ENCODE measurements at places on chromosomes 2 and 18. TPM values are rescaled to one million over a fixed set of nuclear protein-coding genes. Genes with fewer than 3 reads are reported as not detected.

UGT1A4 gene
- not detected for total RNA-seq

CTAGE1 gene
- not detected for total RNA-seq

SEH1L gene
- 63.0 TPM for total RNA-seq

LIMS1 gene
- total RNA-seq, result 430 TPM

ELAC1 gene
- 5.3 TPM for total RNA-seq

FOXD4L1 gene
- total RNA-seq, result 0.17 TPM

ADNP2 gene
- total RNA-seq, result 17.0 TPM

AAMP gene
- total RNA-seq, result 185 TPM

ERBB4 gene
- 0.14 TPM for total RNA-seq

SMAD2 gene
- total RNA-seq, result 118 TPM

IL1A gene
- under 0.01 TPM for total RNA-seq

PIAS2 gene
- 15.5 TPM for total RNA-seq

DNA sequence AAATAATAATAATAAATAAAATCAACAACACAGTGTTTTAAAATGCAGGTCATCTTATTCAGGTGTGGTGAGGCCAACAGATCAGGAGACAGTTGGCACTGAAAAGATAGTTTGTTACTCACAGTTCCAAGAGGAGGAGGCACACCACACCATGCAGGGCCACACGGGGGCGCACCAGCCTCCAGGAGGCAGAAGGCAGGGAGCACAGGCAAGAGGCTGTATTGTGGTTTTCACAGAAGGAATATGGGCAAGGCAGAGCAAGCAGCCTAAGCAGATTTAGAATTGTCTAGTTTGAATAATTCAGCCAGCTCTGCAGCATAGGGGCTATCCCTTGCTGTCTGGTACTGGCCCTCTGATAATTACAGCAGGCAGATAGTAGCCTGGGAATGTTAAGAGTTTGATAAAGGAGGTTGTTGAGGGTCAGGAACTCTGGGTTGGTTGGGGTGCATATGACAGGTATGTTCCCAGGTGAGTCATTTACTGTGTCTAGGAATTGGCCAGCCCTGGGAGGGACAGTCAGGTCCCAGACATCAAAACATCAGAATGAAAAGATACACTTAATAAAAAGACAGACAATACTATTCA, 31.3 kb downstream of the KIAA2012 start:
- peak; percentile 59 for DNase-seq

- no peak for DNase-seq
These were observed 118.5 kb upstream of the HDAC4 start for GRCh38 chr2:239519089-239519920.

GRCh38 chr2:32489061-32489460, 132.2 kb downstream of the BIRC6 start:
- DNase-seq, result peak; percentile 82

DNA sequence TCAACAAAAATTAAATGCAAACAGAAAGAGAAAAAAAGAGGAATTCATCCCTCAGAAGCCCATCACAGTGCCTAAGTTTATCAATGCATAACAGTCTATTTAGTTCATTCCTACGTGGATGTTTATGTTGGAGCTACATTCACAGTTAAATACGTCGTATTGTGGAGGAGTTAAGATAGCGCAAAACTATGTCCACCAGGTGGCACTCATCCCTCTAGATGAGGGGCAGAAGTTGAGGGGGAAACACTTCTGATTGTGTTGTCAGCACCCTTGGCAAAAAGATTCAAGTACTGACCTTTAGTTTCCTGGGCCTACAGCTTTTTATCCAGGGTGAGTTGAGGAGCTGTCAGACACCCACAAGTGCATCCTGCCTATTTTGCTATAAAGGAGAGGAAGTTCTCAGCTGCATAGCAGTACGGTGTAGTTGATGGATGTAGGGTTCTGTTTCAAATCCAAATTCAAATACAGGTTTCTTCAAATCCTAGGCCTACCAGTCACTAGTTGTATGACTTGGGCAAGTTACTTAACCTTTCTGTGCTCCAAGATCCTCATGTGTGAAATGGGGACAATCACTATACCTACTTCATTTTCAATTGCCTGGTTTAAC, 26.8 kb upstream of the MYO1B start:
- peak; percentile 88 for DNase-seq

DNA sequence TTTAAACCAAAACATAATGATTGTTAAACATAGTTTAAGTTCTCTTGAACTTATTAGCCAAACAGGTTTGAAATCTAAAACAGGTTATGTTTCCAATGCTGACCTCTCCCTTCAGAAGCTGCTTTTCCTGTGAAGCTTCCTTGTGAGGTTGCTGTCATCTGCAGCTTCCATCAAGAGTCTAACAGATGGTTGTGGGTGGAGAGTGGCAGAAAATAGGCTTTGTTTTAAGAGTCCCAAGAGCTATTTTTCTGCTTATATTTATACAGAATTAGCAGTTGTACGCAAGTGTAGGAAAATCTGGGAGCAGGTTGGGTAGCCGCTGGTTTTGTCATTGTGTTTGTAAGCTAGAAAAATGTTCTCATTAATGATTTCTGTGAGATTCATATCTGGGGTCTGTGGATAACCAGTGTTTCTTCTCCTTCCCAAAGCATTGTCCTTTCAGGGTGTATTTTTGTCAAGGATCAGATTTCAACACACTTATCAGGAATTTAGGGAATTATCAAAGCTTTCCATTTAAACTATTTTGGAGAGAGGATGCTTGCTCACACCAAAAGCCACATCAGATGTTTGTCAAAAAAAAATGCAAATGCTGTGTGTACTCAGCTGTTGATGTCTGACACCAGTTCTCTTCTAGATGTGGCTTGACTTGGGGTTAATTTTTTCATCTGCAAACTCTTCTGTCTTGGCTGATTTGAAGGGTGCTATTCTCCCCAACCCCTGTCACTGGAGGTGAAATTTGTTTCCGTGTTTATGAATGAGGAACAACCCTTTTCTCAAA, 78.1 kb upstream of the KIF5C start:
- no peak for DNase-seq

GRCh38 chr2:187577310-187577709, 23.1 kb upstream of the TFPI start:
- peak; percentile 34 for DNase-seq

DNA sequence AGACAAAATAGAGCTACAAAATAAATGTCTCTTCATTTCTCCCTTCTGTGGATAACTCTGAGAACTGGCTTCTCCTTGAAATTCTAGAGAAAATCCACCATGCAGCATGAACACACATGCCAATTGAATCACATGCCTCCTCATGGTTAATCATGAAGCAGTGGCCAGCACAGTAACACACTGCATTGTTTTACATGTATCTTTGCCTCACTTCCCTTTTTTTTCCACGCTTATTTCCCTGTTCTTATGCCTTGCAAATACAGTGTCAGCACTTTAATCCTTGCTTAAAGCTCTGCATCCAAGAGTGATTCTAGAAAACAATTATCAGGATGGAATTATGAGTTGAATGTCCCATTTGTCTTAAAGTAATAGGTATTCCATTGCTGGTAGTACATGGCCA, 50.3 kb upstream of the ZBTB7C start:
- DNase-seq, result no peak

DNA sequence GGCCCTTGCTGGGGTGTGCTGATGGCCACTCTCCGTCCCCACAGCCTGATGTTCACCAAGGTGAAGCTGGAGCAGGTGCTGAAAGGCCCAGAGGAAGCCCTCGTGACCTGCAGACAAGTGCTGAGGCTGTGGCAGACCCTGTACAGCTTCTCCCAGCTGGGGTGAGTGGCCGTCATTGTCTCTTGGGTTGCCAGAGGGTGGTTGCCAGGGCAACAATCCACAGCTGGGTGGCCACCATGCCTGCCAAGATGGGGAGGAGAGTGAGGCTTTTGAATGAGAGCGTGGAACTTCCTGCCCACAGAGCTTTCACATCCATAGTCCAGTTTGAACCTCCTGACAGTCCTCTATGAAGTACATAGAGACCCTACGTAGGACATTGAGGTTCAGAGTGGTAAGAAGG, 108.8 kb downstream of the STPG4 start:
- DNase-seq, result peak; percentile 51

- DNase-seq, result no peak
These were observed 84.0 kb upstream of the TMEM200C start for GRCh38 chr18:5979176-5979888.

GRCh38 chr2:18325118-18325517, 235.3 kb downstream of the RDH14 start:
- DNase-seq, result no peak

DNA sequence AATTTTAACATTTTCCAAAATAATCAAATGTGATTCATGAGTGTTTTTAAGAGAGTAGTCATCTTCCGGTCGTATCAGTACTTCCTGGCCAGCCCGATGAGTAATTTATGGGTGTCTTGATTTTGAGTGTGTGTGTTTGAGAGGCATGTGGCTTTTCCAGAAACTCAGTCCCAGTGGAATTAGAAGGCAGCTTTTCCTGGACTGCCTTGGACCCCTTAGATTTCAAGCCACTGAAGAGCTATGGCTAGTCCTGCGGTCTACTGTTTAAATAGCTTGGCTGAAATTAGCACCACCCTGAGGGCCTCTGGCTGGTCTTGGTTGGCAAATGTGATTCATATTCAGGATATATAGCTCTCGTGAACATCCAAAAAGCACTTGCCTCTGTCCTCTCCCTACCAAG, 59.4 kb downstream of the HK2 start:
- peak; percentile 62 for DNase-seq

- DNase-seq, result no peak
These were observed 64.6 kb downstream of the THNSL2 start for GRCh38 chr2:88234760-88235159.

GRCh38 chr2:2942906-2943305, 434.7 kb downstream of the EIPR1 start:
- DNase-seq, result no peak

DNA sequence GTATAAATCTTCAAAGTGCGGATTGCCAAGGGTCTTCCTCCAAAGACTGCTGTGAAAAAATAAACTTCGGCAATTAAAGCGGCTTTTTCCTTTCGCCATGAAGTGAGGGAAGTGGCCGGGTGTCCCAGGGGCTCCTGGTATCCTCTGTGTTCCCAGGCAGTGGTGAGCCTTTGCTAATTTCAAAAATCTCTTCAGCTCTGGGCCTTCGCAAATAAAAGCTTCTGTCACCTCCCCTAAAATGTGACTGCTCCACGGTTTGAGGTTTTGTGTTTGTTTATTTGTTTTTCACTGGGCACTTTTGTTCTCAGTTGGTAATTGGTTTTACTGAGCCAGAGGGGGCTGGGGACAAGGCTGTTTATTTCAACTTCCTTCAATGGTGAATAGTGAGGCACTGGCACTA, 270.1 kb upstream of the POU3F3 start:
- DNase-seq, result no peak

DNA sequence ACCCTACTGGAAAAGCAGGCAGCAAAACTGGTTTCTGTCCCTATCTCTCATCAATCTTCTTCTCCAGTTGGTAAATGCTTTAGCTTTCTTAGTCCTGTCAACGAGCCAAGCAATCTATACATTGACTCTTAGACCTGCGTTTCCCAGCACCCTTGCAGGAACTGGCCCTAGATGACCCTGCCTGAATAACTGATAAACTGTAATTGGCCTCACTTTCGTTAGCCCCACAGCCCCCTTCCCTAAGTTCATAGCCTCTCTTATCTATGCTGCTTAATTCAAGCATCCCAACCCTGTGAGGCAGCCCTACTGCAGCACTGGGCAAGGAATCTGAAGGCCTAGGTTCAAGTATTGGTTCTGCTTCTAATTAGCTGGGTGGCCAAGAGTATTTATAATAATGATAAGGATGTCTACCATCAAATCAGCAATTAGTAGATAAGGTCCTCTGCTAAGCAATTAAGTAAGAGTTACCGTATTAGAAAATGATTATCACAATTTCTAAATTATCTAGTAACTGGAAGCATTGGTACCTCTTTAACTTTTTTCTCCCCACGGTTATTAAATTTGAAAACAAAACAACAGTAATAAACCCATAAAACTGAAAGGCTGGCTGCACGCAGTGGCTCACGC, 86.4 kb upstream of the RMDN2 start:
- DNase-seq, result no peak

- no peak for DNase-seq
These were observed 20.9 kb upstream of the LMAN1 start for GRCh38 chr18:59379772-59380522.

DNA sequence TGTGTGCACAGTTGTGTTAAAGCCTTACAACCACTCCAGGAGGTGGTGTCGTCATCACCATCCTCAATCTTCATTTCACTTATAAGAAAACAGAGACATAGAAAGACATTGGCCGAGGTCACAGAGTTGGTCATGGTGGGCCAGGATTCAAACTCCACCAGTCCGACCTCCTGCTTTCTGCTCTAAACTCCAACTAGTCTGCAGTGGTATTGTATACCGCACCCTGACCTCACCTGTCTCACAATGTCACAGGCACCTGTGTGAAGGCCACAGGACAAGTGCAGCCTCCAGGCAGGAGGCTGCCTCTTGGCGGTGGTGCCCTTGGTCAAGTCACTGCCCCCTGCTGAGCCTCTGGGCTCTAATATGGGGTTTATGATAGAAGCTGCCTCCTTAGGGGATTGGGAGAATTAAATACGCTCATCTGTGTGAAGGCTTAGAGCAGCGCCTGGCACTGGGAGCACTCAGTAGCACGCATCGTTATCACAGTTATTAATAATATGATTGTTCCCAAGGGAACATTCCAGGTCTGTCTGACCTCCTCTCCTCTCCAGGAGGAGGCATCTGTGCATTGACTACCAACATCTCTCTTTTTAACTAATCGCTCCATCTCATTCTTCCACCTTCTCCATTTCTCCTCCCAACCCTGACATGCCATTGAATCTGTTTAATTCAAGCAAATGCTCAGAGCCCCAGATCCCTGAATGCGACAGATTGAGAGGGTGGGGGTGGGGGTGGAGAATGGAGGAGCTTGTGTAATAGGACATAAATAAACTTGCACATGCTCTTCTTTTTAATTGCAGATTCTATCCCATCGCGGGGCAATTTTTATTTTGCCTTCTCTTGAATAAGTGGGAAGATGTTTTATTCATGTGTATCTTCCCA, 112.7 kb downstream of the MCFD2 start:
- no peak for DNase-seq

- DNase-seq, result no peak
These were observed 11.1 kb downstream of the NDUFV2 start for GRCh38 chr18:9113468-9114149.

GRCh38 chr2:149185942-149186490, 144.4 kb upstream of the LYPD6 start:
- DNase-seq, result no peak

DNA sequence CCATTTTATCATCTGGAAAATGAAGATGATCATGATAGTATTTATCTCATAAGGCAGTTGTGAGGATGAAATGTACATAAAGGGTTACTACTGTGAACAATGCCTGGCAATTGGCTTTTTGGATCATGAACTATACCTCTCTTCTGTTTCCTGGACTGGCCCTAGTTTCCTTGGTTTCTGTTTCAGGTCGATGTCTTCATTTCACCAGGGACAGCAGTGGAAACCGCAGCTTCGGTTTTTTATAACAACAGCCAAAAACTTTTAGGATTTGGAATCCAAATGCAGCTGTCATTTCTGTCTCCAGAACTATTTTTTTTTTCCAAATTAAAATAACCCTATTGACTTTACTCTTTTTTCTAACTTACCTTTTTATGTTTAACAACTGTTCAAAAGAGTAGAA, 425.1 kb downstream of the RND3 start:
- peak; percentile 18 for DNase-seq

GRCh38 chr2:45289997-45290709, 280.9 kb upstream of the SIX2 start:
- DNase-seq, result peak; percentile 27

GRCh38 chr2:165933211-165933910, 20.2 kb downstream of the TTC21B start:
- DNase-seq, result no peak
